ENCODE measurements at places on chromosomes 3 and 15.

DNA sequence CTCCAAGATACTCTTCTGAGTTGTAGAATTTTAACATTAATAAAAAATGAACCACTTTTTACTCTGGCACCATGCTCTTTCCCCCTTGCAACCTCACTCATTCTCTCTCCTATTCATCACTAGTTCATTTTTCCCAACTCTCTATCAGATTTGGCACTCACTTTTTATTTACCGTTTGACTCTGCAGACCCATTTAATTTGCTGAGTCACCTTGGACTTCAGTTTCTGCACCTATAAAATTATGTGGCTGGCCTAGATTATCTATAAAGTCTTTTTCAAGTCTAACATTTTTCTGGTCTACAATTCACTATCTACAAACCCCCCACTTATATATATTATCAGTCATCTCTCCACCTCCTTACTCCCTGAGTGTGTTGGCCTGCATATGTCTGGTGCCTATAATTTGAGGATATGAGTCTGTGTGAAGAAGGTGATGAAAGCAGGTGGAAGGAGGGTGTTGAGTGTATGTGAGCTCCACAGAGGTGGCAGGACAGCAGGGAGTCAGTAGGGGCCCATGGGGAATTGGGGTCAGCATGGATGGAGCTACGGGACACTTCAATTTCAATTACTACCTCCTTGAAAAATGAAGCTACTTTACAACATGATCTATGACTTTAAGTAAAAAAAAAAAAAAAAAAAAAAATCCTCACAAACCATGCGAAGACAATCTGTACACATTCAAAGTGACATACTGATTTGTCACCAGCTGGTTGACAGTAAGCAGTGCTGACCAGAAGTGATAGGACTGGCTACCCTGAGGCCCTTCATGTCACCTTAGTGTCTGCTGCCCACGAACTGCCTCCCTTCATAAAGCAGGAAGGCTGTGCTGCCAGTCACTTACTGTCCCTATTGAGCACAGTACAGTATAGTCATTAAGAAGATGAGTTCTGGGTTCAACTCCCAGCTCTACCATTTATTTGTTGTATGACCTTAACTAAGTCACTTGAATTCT lies 334.2 kb upstream of the IL12A start:
- DNase-seq, result no peak

DNA sequence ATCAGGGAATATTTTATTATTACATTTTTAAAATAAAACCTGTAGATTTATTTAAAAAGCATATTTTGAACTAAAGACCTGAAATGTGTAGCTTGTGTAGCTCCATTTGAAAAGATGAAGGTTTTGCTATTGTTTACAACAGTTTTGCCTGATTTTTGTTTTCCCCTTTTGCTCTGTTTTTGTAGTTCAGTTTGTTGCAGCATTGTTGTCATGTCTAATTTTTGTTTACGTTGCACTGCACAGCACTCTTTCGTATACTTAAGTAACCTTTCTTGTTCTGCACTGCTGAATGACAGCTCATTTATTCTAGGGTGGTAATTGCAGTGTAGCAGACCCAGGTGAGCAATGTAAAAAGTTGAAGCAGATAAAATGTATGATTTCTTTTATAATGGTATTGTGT lies 435.8 kb downstream of the LPP start:
- DNase-seq, result no peak

GRCh38 chr3:183967693-183968092 lies 50.0 kb downstream of the ABCC5 start:
- DNase-seq, result no peak

DNA sequence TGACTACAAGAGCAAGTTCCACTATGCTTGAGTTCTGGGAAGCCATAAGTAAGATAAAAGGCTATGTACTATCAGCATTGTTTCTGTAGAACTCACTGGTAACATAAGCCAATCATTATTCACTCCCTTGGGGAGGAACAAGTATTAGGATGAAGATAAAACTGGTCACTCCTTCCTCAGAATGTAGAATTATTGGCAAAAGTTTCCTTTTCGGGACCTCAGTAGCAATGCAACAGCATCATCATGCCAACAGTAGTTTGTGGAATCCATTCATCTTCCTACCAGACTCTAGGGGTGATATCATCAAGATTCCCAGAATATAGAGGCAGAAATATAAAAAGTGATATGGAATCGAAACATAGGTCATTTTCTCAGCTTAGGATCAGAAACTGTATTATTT lies 209.5 kb downstream of the PLOD2 start:
- DNase-seq, result no peak
